Keratinocyte (primary cell): ENCODE measurements at places on chromosomes 5 and 9. TPM values are rescaled to one million over a fixed set of nuclear protein-coding genes. Genes with fewer than 3 reads are reported as not detected.

DNA sequence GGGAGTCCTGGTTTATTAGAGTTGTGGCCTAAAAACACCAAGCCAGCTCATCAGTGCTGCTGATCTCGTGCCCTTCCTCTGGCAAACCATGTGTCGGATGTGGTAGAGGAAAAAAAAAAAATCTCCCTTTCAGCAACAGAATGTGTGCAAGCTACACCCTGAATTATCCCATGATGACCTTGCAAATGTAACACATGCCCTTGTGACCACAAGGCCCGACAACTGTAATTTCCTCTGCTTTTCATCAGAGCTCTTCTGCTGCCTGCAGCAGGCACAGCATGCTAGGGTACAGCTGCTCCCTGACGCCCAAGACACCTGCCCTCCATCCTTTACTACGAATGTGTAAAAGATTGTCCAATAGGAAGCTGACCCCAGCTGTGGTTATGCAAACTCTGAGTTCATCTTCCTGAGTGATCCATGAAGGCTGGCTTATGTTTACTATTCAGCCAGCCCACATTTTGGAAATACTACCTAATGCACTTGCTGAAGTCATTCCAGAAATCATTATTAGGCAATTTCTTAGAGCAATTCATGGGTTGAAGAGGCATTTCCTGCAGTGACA is 14.6 kb upstream of the BNC2 start:
- DNase-seq = no peak
- H3K36me3 ChIP-seq = no peaks in the 10 kb centered on the region
- H3K27ac ChIP-seq = no peak overlapping the region
- no peaks in the 10 kb centered on the region for H3K27me3 ChIP-seq
- no peak overlapping the region for H3K4me3 ChIP-seq
- H3K4me1 ChIP-seq = no peaks in the 10 kb centered on the region

DNA sequence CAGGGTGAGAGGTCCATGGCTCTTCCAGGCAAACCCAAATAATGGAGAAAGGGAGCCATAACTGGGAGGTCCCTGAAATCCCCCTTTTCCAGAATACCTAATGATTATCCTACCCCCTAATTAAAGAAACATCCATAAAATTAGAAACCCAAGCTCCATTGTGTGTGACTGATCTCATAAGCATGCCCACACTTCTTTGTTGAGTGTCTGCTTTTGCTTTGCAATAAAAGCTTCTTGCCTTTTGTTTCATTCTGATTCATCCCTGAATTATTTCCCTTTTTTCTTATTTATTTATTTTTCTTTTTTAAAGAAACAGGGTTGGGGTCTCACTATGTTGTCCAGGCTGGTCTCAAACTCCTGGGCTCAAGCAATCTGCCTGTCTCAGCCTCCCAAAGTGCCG is 33.1 kb downstream of the BTF3 start:
- H3K4me3 ChIP-seq = no peak overlapping the region
- peaks cover 7% of the 10 kb centered on the region for H3K4me1 ChIP-seq
- no peaks in the 10 kb centered on the region for H3K36me3 ChIP-seq
- DNase-seq = no peak
- no peak overlapping the region for H3K27ac ChIP-seq

- DNase-seq = no peak
- no peaks in the 10 kb centered on the region for H3K27me3 ChIP-seq
- no peaks in the 10 kb centered on the region for H3K36me3 ChIP-seq
- no peak overlapping the region for H3K27ac ChIP-seq
- no peaks in the 10 kb centered on the region for H3K4me1 ChIP-seq
Measured at GRCh38 chr5:22542340-22542739, 310.8 kb downstream of the CDH12 start.

GRCh38 chr9:94166976-94167346 is 82.7 kb downstream of the PTPDC1 start:
- H3K27ac ChIP-seq = peak overlapping the region; percentile 85
- H3K4me3 ChIP-seq = peak overlapping the region; percentile 73
- no peaks in the 10 kb centered on the region for H3K27me3 ChIP-seq
- no peak for DNase-seq

GRCh38 chr9:127867356-127868277 is 9.9 kb downstream of the AK1 start:
- no peak overlapping the region for H3K27ac ChIP-seq
- H3K27me3 ChIP-seq = no peaks in the 10 kb centered on the region
- DNase-seq = no peak
- H3K4me3 ChIP-seq = no peak overlapping the region
- H3K4me1 ChIP-seq = no peaks in the 10 kb centered on the region
- peaks cover 4% of the 10 kb centered on the region for H3K36me3 ChIP-seq

DNA sequence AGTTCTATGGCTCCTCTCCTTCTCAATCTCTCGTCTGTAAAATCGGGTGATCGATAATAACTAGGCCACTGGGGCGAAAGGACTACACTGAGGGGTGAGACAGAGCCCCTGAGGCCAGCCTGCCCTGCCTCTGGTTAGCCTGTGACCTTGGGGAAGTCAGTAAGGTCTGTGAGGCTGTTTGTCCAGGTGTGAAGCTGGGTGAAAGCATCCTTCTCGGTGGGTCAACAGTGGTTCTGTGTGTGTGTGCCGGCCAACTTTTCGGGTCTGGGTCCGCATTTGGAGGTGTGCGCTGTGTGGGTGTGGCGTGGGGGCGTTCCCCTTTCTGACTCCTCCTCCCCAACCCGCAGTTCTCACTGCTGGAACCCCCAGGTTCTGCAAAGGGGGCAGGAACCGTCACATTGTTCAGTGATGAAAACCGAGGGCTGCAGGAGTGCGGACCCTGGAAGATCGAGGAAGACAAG is 5.0 kb upstream of the RNF44 start:
- no peak for DNase-seq
- peak overlapping the region; percentile 62 for H3K4me3 ChIP-seq
- H3K36me3 ChIP-seq = no peaks in the 10 kb centered on the region
- H3K27me3 ChIP-seq = no peaks in the 10 kb centered on the region
- peaks cover 46% of the 10 kb centered on the region for H3K4me1 ChIP-seq

GRCh38 chr9:27421577-27421976 is 102.5 kb upstream of the IFNK start:
- no peaks in the 10 kb centered on the region for H3K36me3 ChIP-seq
- peak; percentile 71 for DNase-seq
- H3K27me3 ChIP-seq = no peaks in the 10 kb centered on the region
- H3K4me3 ChIP-seq = no peak overlapping the region
- H3K27ac ChIP-seq = peak overlapping the region; percentile 61

- no peak for DNase-seq
- no peaks in the 10 kb centered on the region for H3K36me3 ChIP-seq
- no peaks in the 10 kb centered on the region for H3K27me3 ChIP-seq
- no peaks in the 10 kb centered on the region for H3K4me1 ChIP-seq
- no peak overlapping the region for H3K27ac ChIP-seq
Measured at GRCh38 chr5:5800801-5801761, 378.6 kb downstream of the ICE1 start.

- H3K27me3 ChIP-seq = no peaks in the 10 kb centered on the region
- no peaks in the 10 kb centered on the region for H3K36me3 ChIP-seq
- no peak overlapping the region for H3K27ac ChIP-seq
Measured at GRCh38 chr9:106868565-106868964, 5.6 kb downstream of the ZNF462 start.

DNA sequence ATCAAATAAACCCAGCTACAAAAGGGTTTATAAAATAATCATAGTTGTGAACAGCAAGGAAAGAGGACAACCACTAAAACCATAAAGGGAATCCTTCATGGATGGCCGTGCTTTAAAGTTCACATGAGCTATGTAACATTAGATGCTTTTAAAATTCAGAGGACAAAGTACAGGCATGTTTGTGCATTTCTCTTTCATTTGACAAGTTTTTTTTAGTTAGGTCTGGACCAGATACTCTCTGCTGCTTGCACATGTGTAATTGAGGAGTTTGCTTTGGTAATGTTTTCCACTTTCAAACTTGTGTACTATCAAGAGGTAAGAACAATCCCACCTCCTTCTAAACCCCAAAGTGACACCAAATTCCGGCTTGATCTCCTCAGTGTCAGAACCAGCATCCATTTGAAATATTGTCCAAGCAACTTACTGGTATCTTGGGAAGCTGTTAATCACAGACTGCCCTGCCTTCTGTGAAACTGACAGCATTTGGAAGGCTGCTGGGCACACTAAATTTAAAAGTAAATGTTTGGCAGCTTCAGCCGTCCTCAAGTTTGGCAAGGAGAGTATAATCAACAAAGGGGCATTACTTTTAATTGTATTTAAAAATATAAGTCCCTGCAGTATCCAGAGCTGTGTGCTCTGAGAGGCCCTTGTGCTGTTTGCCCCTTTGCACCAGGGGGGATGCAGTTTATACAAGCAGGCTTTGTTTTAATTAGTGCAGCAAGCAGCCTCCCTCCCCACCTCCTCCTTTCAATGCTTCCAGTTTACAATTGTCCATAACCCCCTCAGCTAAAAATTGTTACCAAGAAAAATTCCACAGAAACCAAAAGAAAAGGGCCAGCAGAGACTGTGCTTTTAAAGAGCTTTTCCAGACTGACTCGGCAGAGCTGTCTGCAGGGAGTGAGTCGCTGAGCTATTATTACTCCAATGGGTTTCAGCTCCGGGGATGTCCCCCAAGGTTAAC is 328.3 kb upstream of the MPDZ start:
- DNase-seq = no peak
- no peak overlapping the region for H3K4me3 ChIP-seq
- no peak overlapping the region for H3K27ac ChIP-seq
- H3K36me3 ChIP-seq = no peaks in the 10 kb centered on the region
- H3K4me1 ChIP-seq = peaks cover 3% of the 10 kb centered on the region

GRCh38 chr5:6439588-6440550 is 8.8 kb upstream of the UBE2QL1 start:
- no peak for DNase-seq
- no peaks in the 10 kb centered on the region for H3K27me3 ChIP-seq
- H3K27ac ChIP-seq = no peak overlapping the region

DNA sequence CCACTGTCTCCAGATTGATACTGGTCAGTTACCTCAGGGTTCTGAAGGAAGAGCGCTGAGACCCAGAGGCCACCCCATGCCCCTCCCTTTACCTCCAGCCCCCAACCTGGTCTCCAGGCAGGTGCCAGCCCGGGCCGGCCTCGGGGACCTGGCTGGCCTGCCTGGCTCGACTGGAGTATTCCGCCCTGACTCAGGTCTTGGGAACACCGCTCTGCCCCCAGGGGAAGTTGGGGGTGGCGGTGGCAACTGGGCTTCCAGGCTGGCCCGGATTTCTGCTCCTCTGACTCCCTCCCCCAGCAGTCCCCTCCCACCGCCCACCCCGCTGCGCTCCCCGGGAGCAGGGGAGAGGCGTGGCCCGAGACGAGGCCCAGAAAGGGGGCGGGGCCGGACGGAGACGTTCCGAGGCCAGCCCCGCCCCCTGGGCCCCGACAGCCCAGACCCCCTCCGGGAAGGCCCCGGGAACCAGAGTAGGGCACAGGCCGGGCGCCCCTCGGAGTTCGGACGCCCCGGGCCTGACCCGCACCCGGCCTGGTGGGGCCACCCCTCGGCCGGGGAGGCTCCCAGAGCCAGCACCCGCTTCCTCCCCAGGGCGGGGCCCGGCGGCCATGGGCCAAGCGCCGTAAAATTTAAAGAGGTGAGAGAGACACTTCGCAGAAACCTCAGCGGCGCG is 82.5 kb upstream of the ZBTB43 start:
- DNase-seq = peak; percentile 50
- peak overlapping the region; percentile 38 for H3K27ac ChIP-seq
- H3K36me3 ChIP-seq = no peaks in the 10 kb centered on the region
- H3K27me3 ChIP-seq = no peaks in the 10 kb centered on the region
- H3K4me3 ChIP-seq = peak overlapping the region; percentile 61
- H3K4me1 ChIP-seq = peaks cover 12% of the 10 kb centered on the region

DNA sequence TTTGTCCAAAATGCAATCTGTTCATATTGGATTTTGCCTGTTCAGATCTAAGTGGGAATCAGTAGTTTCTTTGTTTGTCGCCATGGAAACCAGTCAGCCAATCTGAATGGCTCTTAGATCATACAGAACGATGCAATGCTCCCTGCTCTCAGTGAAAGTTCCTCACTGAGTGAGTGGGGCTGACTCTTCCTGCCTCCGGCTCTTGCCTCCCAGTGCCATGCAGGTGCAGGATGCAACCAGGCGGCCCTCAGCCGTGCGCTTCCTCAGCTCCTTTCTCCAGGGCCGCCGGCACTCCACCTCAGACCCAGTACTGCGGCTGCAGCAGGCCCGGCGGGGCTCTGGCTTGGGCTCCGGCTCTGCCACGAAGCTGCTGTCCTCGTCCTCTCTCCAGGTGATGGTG is at the start of gene PTPDC1:
Gene PTPDC1 (plus strand): TSS at position 151 of the 400 bp plus-strand sequence. CDS start 67 bp downstream, at position 218.
- peaks cover 17% of the 10 kb centered on the region for H3K4me1 ChIP-seq
- H3K27ac ChIP-seq = peak within 1 kb of the TSS; percentile 6
- peaks cover 4% of the 10 kb centered on the region for H3K36me3 ChIP-seq
- no peak within 1 kb of the TSS for H3K4me3 ChIP-seq

GRCh38 chr5:57804007-57804444 is 321.4 kb upstream of the ACTBL2 start:
- H3K27me3 ChIP-seq = no peaks in the 10 kb centered on the region
- H3K27ac ChIP-seq = no peak overlapping the region
- no peak overlapping the region for H3K4me3 ChIP-seq
- no peak for DNase-seq

DNA sequence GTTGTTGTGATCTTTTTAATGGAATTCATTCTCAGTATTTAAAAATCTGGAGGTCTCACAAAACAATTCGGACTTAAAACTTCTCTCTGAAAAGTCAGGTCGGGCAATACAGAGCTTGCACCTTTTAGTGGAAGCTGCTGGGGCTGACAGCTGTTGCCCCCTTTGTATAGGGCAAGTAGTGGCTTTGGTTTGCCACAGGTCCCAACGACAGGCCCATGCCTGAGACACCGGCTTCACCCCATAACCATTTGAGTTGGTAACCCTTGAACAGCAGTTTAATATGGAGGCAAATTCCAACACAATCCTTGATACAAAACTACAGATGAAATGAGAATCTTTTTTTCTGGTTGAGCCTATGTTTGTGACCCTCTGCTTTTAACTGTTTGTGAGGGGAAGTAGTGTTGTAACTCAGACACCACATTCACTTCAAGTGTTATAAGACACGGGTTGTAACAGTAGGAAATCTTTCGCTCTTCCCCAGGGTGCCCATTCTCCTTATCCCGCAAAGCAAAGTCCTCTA is 752 bp upstream of the GLRX start:
- no peaks in the 10 kb centered on the region for H3K27me3 ChIP-seq
- no peaks in the 10 kb centered on the region for H3K36me3 ChIP-seq
- no peak overlapping the region for H3K27ac ChIP-seq
- peaks cover 18% of the 10 kb centered on the region for H3K4me1 ChIP-seq
- H3K4me3 ChIP-seq = no peak overlapping the region
- no peak for DNase-seq

ITGA2 gene
- 75.4 to 112 TPM (median 107 TPM) in 3 replicates for polyA plus RNA-seq

CBY3 gene
- polyA plus RNA-seq = not detected in 3 replicates

SCGB3A2 gene
- polyA plus RNA-seq = not detected in 3 replicates

DTWD2 gene
- polyA plus RNA-seq = 2.2 to 2.9 TPM (median 2.5 TPM) in 3 replicates

APBA1 gene
- 0.66 to 0.89 TPM (median 0.89 TPM) in 3 replicates for polyA plus RNA-seq

ZDHHC11B gene
- 0.14 to 0.18 TPM in 2 of 3 replicates, not detected in the other for polyA plus RNA-seq

PTGES gene
- polyA plus RNA-seq = 16.3 to 34.1 TPM (median 19.7 TPM) in 3 replicates

GABRA1 gene
- not detected in 3 replicates for polyA plus RNA-seq

SLC46A2 gene
- polyA plus RNA-seq = not detected in 3 replicates
